ENCODE measurements at places on chromosomes 5 and 9. TPM values are rescaled to one million over a fixed set of nuclear protein-coding genes. Genes with fewer than 3 reads are reported as not detected.

The OR1J2 gene
- total RNA-seq = not detected

The LIX1 gene
- not detected for total RNA-seq

The PCDHB8 gene
- total RNA-seq = not detected

The ZFP2 gene
- 0.58 TPM for total RNA-seq

The SGCD gene
- total RNA-seq = 0.18 TPM

The IGIP gene
- 2.3 TPM for total RNA-seq

The SHISAL2B gene
- total RNA-seq = not detected

The ZFP62 gene
- 6.9 TPM for total RNA-seq

The SNAPC3 gene
- total RNA-seq = 32.8 TPM

The STPG3 gene
- total RNA-seq = not detected

The SLC22A4 gene
- total RNA-seq = 4.9 TPM

The NLN gene
- total RNA-seq = 45.0 TPM

The TAF1L gene
- total RNA-seq = not detected

The LECT2 gene
- total RNA-seq = not detected

The AOPEP gene
- total RNA-seq = 46.4 TPM

The FAM163B gene
- not detected for total RNA-seq

Data from myometrial cell (primary cell).